ENCODE measurements at places on chromosomes 1 and 21. TPM values are rescaled to one million over a fixed set of nuclear protein-coding genes. Genes with fewer than 3 reads are reported as not detected.

The PHF13 gene
- 13.3 TPM for total RNA-seq

The MAP3K21 gene
- total RNA-seq: 0.96 TPM

The BCL2L15 gene
- total RNA-seq: 0.87 TPM

The SPRR2A gene
- total RNA-seq: not detected

The SIM2 gene
- not detected for total RNA-seq

The MCOLN3 gene
- total RNA-seq: 3.8 TPM

The F11R gene
- total RNA-seq: 55.5 TPM

- DNase-seq: no peak
Measured at GRCh38 chr1:234597894-234598293, 12.1 kb downstream of the IRF2BP2 start.

- DNase-seq: no peak
Measured at GRCh38 chr1:217088011-217088410, 364.8 kb upstream of the ESRRG start.

DNA sequence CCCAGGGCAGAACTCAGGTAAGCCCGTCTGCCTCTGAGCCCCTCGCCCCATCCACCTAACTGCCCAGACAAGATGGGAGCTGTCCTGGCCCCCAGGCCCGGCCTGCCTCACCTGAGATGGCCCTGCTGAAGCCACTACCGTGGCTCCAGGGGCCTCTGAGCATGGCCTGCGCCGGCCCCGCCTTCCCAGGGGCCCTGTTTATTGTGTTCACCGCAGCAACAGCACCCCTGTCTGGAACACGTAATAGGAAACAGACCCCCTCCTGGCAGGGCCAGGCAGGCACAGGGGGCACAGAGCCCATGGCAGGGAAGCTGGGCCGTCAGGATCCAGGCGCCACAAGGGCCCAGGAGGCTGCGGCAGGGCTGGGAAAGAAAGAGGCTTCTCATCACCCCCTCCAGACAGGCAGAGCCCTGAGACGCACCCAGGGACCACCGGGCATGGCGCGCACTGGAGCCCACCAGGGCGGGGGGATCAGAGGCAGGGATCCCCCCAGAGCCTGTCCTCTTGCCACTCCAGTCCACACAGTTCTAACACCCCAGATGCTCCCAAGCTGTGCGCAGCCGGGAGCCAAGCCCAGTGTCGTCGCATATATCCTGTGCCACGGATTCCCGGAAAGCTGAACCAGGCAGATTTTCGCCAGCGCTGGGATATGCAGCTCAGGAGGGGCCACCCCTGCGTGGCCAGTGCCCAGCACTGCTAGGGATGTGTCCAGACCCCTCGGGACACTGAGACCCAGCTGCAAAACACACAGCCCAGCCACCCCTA lies 62.6 kb downstream of the ARHGEF16 start:
- DNase-seq: no peak

GRCh38 chr21:20311234-20311787 lies 686.9 kb upstream of the NCAM2 start:
- no peak for DNase-seq

DNA sequence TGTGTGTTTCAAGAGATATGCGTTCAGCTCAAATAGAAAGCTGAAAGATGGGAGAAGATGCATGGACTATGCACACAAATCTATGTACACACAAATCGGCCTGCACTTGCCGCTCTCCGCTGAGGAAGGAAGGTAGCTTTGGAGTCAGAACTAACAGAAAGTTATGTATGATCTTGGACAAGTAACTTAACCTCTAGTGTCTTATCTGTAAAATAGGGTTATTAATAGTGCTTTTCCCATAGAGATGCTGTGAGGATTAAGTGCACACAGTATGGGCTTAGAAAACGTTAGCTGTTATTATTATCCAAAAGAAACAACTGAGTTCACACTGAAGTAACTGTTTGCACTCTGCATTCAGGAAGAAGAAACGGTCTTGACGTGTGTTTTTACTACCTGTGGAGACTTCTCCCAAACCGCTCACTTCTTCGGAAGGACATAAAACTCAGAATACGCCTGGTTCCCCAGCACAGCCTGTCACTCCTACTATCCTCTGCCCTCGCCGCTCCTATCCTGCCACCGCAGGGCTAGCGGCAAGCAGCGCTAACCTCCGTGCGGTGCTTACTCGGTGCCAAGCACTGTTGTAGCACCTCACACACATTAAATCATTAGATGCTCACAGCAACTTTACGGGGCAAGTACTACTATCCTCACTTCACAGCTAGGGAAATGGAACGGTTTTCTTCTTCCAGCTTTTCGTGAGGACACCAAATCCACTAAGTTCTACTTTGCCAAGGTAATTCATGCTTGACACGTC lies 1.3 kb downstream of the TGFBR3 start:
- DNase-seq: no peak

DNA sequence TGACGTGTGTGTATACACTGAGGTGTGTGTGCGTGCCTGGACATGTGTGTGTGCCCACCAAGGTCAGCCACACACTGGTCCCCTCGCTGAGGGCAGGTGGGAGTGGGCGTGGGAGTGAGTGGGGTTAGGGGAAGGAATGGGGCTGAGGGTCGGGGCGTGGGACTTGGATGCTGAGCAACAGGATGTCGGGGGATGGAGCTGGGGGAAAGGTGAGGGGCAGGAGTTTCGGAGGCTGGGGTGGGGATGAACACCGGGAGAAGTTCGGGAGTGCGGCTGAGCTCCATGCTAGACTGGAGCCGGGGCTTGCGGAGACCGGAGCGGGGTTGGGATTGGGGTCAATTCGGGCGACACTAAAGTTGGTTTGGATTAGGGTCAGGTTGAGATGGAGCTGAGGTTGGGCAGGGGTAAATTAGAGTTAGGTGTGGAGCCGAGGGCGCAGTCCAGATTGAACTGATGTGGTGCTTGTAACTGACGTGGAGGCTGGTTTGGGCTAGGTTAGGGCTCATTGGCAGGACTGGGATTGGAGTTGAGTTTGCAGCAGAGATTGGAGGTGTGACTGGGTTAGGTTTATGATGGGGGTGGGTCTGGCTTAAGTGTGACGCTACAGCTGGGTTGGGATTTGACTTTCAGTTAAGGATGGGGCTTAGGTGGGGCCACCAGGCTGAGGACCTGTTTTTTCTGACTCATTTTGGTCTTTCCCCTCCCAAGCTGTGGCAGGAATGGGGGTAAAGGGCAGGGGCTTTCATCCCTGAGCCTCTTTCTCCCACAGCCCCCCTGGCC lies 3.3 kb upstream of the GUCA2A start:
- DNase-seq: no peak

DNA sequence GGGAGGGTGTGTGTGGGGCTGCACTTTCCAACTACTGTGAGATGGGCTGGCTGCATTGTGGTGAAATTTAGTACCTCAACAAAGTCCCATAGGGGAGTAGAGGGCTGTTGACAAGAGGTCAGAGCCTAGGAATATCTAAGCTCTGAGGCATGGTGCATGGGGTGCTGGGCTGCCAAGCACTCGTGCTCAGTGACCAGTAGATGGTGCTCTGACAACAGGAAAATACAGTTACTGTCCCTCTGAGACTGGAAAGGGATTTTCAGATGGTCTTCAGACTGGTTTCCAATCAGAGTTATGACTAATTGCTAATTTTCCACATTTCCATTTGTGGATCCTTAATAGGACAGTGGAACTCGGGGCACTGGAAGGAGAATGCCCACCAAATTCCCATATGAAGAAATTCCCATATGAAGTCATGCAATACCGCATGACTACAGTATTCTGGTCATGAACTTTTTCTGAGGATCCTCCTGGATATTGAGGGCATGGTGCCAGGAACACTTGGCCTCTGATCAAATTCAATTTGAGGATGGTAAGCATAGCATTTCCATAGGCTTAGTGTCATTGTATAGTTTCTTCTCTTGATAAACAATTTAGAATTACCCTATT lies 4.1 kb upstream of the CACNA1E start:
- no peak for DNase-seq

- no peak for DNase-seq
Measured at GRCh38 chr21:45234127-45234526, 53.6 kb downstream of the POFUT2 start.

GRCh38 chr1:64675718-64676345 lies 69.0 kb upstream of the RAVER2 start:
- no peak for DNase-seq

DNA sequence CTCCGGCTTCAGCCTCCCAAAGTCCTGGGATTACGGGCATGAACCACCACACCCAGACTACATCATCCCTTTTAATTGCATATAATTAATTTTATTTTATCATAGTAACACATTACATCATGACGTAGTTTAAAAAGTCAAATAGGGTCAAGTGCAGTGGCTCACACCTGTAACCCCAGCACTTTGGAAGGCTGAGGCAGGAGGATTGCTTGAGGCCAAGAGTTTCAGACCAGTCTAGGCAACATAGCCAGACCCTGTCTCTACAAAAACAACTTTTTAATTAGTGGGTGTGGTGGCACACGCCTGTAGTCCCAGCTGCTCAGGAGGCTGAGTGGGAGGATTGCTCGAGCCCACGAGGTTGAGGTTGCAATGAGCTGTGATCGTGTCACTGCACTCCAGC lies 20.7 kb downstream of the EFNA3 start:
- DNase-seq: no peak

- DNase-seq: no peak
Measured at GRCh38 chr1:158112994-158113758, 67.5 kb upstream of the CD1D start.

- DNase-seq: no peak
Measured at GRCh38 chr1:20792196-20792595, 5.1 kb upstream of the HP1BP3 start.

DNA sequence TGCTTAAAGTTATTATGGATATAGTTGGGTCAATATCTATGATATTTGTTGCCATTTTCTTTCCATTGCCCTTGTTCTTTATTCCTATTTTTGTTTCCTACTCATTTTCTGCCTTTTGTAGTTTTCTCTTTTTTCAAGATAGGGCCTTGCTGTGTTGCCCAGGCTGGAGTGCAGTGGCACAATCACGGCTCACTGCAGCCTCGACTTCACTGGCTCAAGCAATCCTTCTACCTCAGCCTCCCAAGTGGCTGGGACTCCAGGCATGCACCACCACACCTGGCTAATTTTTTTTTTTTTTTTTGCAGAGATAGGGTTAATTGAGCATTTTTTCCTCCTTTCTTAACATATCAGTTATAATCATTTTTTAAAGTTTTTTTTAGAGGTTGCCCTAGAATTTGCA lies 92.7 kb downstream of the TOMM20 start:
- peak; percentile 14 for DNase-seq

DNA sequence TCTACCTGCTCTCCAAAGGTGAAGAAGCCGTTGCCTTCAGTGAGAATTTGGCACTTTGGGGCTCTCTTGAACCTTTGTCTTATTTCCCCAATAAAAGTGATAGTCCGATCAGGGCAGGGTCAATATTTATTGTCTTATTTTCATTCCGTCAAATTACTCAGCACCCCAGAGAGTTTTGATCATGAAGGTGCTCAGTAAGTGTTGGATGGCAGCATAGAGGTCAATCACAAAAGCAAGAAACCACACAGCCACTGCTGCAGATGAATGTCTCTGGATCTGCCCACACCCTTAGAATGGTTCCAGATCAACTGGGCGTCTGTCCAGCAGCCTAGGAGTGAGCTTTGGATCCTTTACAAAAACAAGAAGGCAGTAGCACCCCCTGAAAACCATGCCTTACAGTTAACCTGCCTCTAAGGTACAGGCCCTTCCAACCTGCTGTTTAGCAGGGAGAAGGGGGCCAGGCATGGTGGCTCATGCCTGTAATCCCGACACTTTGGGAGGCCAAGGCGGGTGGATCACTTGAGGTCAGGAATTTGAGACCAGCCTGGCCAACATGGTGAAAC lies 97.3 kb downstream of the PSMG1 start:
- DNase-seq: no peak

DNA sequence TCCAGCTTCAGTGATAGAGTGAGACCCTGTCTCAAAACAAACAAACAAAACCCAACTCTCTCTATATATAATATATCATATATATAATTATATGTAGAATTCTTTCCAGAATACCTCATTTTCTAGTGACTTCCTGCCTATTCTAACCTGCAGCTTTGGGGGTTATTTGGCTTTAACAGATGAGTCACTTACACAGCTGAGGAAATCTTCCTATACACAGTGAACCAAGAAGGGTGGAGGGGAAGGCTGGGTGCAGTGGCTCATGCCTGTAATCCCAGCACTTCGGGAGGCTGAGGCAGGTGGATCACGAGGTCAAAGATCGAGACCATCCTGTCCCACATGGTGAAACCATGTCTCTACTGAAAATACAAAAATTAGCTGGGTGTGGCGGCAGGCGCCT lies 9.2 kb downstream of the RAB29 start:
- DNase-seq: no peak

GRCh38 chr1:83791821-83792437 lies 207.0 kb downstream of the TTLL7 start:
- no peak for DNase-seq

GRCh38 chr1:234697015-234697414 lies 87.0 kb upstream of the IRF2BP2 start:
- DNase-seq: no peak

Data from mesenteric fat pad (tissue), 1 donor.